ENCODE measurements at places on chromosomes 2 and 18.

DNA sequence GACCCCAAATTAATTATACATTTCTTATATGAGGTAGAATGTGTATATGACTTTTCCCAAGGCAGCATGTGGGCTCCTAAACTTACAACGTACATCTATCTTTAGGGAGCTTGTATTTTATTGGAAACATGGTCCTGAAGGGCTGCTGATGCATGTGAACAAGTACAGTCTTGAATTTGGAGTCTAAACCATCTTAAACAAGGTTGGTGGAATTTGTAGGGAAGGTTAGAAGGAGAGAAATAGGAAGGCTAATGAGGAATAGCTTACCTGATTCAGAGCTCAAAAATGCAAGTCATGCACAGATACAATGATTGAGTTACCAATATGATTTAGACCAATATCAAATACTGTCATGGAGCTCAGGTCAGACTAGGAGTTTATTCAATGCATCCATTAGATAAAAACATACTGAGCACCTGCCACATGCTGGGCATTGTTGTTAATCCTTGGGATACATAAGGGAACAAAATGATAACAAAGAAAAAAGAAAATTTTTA is 458.6 kb upstream of the ETAA1 start:
- DNase-seq, result no peak

DNA sequence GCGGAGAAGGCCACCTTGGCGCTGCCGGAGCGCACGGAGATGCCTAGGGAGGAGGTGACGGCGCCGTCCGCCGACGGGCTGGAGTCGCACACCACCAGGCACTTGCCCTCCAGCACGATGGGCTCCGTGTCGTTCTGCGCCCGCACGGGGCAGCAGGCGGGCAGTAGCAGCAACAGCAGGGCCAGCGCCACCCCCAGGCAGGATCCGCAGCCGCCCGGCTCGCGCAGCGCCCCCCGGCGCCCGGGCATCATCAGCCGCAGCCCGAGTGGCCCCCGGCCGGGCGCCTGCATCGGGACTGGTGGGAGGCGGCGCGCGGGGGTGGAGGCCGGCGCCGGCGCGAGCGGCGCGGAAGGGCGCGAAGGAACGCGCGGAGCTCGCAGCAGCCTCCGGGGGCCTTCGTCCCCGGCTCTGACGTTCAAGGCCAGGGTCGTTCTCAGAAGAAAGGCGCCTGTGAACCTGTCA is 2.2 kb downstream of the CBLN2 start:
- DNase-seq, result peak; percentile 8

DNA sequence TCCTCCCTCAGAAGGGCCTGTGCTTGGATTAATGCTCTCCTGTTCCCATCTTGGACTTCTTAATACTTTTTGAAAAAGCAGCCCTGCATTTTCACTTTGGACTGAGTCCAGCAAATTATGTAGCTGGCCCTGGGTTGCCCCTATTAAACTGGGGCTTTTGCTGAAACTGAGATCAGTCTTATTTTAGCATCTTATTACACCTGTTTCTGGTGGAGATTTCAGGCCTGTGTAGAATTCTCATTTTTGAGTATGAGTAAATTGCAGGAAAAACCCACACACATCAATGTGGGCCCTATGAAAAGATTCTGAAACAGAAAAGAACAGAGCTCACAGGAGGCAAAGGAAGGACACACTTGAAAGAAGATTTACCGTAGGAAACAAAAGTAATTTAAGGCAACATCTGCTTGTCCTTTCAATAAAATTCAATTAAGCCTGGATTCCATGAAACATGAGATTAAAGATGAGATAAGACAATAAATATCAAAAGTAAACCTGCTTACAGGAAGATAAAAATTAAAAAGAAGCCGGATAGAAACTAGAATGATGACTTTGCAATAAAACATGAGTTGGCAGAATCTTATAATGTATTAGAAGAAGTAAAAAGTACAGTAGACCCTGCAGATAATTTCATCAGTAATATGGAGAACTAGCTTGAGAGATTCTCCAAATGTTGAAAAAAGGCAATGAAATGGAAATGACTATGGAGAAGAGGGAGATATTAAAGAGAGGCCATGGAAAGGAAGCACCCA is 90.7 kb upstream of the GCFC2 start:
- DNase-seq, result no peak

GRCh38 chr2:198657512-198658121 is 800.1 kb downstream of the SATB2 start:
- DNase-seq, result no peak

GRCh38 chr2:41922177-41922576 is 125.6 kb upstream of the PKDCC start:
- no peak for DNase-seq

DNA sequence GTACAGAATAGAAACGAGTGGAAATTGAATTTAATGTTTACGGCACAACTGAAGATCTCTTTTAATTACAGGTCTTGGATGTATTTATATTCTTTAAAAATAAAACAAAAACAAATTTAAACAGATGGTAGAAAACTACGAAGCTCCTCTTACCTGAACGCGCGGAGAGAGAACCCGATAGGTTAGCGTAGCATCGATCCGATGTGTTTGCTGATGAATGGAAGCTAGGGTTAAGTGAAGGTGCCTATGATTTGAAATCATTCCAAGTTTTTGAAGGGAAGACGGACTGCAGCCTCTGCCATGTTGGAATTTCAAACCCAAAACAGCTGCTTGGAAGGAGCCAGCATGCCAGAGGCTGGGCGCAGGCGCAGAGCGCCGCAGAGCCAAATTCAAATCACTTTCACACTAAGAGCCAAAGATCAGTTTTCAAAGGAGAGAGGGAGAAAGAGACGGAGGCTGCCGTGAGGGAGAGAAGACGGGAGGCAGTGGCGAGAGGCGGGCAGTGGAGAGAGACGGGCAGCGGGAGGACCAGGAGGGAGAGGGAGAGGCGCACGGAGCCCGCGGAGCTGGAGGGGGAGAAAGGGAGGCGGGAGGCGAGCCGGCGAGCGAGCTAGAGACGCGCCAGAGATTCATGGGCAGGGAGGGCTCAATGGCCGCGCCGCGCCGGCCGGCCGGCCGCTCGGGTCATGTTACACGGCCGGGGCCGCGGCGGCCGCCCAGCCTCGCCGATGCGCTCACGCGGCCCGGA is at the start of gene FIGN:
Gene FIGN (minus strand): TSS at position 324 of the 748 bp plus-strand sequence. CDS start 1,081 bp downstream, outside the sequence.
- no peak for DNase-seq

GRCh38 chr18:71011389-71011788 is 722.5 kb downstream of the SOCS6 start:
- no peak for DNase-seq

DNA sequence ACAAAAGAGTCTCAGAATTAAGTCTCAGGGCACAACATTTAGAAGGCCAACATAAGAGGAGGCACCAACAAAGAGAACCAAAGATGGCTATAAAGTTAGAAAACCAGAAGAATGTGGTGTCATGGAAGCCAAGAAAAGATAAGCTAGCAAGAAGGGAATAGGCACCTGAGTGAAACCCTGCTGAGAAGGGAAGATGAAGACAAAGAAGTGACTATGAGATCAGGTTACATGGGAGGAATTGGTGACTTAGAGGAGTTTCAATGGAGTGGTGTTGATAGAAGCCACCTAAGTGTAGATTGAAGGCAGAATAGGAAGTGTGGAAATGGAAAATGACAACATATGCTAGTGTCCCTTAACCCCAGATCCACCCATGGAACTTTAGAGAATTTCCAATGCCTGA is 327.6 kb upstream of the KCNJ3 start:
- DNase-seq, result no peak

DNA sequence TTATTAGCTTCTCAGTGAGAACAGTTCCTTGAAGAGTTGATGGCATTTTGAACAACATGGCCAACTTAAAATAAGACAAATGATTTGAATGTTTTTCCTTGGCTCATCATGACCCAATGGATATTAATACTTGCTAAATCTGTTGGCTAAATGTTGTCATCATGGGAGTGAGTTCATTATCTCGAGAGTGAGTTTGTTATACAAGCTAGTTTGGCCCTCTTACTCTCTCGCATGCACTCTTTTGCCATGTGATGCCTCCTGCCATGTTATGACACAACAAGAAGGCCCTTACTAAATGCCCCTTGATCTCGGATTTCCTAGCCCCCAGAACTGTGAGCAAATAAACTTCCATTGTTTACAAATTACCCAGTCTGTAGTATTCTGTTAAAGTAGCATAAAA is 22.9 kb upstream of the SANBR start:
- no peak for DNase-seq

GRCh38 chr2:165660361-165660760 is 133.7 kb downstream of the GALNT3 start:
- DNase-seq, result no peak
